CD4-positive, alpha-beta T cell treated with Interleukin-17A for 4 hours (primary cell): ENCODE measurements at places on chromosomes 4 and X.

GRCh38 chr4:20509315-20509714 lies 190.9 kb upstream of the PACRGL start:
- DNase-seq = no peak

GRCh38 chr4:43353552-43353951 lies 461.0 kb downstream of the GRXCR1 start:
- DNase-seq = no peak

DNA sequence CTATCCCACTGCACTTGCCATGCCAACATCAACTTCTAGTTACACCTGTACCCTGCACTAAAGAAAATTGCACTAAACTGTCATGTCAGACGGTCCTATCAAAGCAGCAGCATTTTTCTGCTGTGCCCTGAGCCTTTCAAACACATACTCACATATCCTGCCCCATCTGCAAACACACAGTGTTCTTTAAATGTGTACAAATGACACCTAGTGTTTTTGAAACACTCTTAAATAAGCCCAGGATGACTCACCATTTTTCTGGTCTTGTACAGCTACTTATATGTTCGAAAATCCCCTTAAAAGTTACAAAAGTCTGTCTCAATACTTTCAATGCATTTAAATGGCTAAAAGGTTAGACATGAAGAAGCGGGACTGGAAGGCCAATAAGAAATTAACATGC lies 346.7 kb upstream of the PPARGC1A start:
- DNase-seq = no peak

DNA sequence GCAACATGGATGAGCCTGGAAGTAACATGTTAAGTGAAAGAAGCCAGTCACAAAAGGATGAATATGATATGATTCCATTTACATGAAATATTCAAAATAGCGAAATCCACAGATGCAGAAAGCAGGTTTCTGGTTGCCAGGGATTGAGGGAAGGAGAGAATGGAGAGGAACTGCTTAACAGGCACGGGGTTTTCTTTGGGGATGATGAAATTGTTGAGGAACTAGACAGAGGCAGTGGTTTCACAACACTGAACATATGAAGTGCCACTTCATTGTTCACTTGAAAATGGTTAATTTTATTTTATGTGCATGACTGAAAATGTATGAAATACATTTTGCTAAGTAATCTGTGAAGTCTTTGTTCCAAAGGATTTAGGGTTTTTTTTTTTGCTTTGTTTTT lies 182.5 kb upstream of the TBL1X start:
- DNase-seq = no peak

- DNase-seq = no peak
These were observed 64.9 kb upstream of the SCOC start for GRCh38 chr4:140308366-140309123.

- DNase-seq = no peak
These were observed 26.1 kb upstream of the TMEM184C start for GRCh38 chr4:147591106-147591505.

GRCh38 chr4:89660444-89661172 lies 176.4 kb downstream of the SNCA start:
- no peak for DNase-seq

GRCh38 chrX:137988470-137988869 lies 422.5 kb downstream of the ZIC3 start:
- no peak for DNase-seq

GRCh38 chr4:1012034-1012739 lies 761 bp downstream of the FGFRL1 start:
- DNase-seq = peak; percentile 51

- DNase-seq = no peak
These were observed 364.6 kb upstream of the NOCT start for GRCh38 chr4:138650929-138651448.

GRCh38 chr4:154044742-154045485 lies 256.0 kb upstream of the SFRP2 start:
- no peak for DNase-seq

- no peak for DNase-seq
These were observed 43.4 kb upstream of the PHF8 start for GRCh38 chrX:54087661-54088060.

DNA sequence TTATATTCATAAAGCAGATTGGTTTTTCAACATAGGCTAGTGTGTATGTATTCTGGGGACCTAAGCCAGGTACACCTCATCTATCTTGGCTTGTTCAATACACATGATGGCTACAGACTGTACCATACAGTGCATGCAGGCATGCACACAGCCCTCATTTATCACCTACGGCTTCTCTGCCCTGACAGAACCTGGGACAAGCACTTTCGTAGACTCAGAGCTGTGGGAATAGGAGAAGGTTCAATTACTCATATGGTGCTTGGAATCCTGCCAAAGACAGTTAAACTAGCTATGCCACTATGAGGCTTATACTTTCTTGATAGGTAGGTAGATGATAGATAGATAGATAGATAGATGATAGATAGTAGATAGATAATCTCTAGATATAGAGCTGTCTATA lies 457.2 kb downstream of the GALNTL6 start:
- no peak for DNase-seq
